Right hindlimb (tissue), 1 donor: ENCODE measurements at places on chromosomes 7 and 10.

GRCh38 chr10:119652361-119652730, 1.2 kb downstream of the BAG3 start:
- no peak for DNase-seq

- no peak for DNase-seq
These were observed 279.8 kb downstream of the KCNMA1 start for GRCh38 chr10:77357611-77358310.

GRCh38 chr7:10723832-10724231, 249.8 kb upstream of the PHF14 start:
- no peak for DNase-seq

- no peak for DNase-seq
These were observed 197.0 kb downstream of the SNX13 start for GRCh38 chr7:17743316-17743715.

DNA sequence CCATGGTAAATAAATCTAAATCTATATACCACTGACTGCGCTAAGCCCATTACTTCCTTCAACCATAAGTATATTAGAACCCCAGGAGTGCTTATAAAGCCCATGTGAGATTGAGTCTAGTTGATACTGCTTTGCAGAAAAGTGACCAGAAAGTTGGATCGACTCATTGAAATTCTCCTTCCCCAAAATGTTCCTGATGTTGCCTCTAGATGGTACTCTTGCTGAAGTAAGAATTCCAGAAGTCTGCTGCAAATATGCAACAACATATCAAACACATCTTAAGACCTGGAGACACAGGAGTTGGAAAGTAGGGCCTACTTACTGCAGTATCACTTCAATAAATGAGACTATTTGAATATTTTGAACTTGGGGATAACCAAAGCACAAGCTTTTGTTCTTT, 550.8 kb downstream of the IPMK start:
- DNase-seq: no peak

DNA sequence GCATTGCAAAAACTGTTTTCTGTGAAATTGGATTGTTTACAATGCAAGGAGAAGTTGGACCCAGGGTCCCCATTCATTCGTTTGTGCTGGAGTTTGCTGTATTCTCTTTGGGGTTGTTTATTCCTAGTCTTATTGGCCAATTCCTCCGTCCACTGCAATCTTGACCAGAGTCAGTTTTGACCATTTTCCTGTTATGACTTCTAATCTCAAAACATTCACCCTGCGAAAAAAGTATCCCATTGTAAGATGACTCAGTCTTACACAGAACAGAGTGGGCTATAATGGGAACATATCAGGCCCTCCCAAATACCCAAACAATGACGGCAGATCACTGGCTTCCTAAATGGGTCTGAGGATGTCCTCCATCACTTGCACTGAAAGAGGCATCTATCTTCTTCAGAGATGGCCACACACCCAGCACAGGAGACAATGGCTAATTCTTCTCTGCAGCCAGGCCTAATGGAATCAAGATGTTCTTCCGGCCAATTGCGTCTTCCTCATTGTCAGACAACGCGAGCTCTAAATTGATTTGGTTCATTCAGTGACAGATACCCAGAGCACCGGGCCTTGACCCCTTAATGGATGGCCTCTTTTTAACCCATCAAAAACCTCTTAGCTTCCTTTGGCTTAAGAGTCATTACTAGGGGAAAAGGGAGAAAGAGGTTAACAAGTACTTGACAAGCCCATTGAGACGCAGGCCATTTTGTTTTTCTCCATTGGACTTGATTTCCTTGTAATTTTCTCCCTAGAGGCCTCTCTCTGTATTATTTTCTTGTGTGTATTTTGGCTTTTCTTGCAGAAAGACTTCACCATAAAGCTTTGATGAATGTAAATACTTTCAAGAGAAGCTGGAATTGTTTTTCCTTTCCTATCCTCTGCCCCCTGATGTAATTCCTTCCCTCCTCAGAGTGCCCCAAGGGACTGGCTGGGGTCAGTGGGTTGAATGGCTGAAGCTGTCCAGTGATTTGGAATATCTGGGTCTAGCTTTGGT, 129.6 kb downstream of the PRPF18 start:
- DNase-seq: peak; percentile 47

GRCh38 chr10:28666751-28667467, 10.4 kb upstream of the BAMBI start:
- no peak for DNase-seq

- no peak for DNase-seq
These were observed 4.1 kb downstream of the JCAD start for GRCh38 chr10:30055226-30055662.

GRCh38 chr10:119310806-119311205, 103.4 kb downstream of the GRK5 start:
- DNase-seq: no peak

GRCh38 chr7:107119376-107120105, 49.3 kb upstream of the HBP1 start:
- no peak for DNase-seq

DNA sequence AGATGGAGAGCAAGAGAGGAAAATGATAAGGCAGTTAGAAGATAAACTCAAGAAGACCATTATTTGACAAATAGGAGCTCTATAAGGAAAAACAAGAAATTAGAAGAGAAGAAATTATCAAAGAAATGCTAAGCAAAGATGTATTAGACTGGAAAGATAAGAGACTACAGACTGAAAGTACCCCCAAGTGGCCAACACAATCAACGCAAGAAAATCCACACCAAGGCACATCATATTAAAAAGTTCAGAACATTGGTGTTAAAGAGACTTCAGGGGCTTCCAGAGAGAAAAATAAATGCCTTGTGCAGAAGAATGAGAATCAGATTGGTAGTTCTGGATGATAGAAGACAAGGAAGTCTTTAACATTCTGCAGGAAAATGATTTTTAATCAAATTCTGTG, 46.0 kb downstream of the SH2D4B start:
- no peak for DNase-seq

- DNase-seq: no peak
These were observed 170.8 kb upstream of the HABP2 start for GRCh38 chr10:113381981-113382509.

- DNase-seq: no peak
These were observed 584.2 kb downstream of the AUTS2 start for GRCh38 chr7:70182521-70182920.

- DNase-seq: no peak
These were observed 26.8 kb downstream of the ZC3HC1 start for GRCh38 chr7:130024390-130024789.

DNA sequence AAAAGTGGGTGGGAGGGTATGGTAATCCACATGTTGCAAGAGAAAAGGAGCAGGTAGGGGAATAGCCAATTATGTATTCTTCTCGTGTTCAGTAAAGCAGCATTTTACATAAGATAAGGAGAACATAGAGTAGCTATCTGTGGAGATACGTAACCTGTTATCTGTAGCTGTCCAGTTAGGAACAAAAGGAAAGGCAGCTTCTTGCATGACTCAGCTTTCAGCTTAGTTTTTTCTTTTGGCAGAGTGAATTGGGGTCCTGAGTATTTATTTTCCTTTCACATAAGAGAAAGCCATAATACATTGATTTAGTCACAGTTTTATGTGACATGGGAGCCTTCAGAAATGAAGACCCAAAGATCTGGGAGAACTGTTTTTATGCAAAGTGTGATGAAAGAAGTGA, 116.7 kb upstream of the IMMP2L start:
- no peak for DNase-seq

DNA sequence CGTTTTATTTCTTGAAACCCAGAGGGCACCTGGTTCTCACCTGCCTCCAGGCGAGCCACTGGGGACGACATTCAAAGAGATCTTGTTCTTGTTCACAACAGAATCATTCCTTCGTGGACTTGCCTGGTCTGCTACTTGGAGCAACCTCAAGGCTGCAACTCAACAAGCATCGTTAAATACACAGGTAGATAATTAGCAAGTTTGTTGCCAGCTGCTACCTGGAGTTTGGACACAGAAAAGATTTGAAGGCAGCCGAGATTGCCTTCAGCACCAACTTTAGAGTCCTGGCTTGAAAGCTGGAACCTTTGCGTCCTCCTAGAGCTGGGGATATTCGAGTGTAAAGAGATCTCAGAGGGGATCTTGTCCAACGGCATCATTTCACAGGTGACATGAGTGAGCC, 89.6 kb upstream of the C7orf33 start:
- no peak for DNase-seq

- DNase-seq: no peak
These were observed 107.7 kb downstream of the ICA1 start for GRCh38 chr7:8154272-8154671.

GRCh38 chr7:90563286-90563685, 32.8 kb upstream of the CDK14 start:
- DNase-seq: no peak

DNA sequence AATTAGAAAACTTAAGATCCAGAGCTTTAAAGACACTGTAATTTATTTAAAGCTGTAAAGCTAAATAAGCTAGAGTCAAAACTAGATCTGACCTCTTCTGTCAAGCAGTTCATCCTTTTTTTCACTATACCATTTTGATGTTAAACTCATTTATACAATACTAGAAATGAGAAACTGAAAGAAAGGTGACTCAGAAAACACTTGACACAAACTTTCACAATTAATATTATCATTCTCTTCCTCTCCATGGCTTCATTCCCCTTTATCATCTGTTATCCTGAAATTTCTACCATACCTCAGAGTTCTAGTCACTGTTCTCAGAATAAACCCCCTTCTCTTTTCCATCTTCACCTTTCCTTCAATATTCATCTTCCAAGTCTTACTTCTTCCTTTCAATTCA, 1.3 kb downstream of the FIGNL1 start:
- DNase-seq: no peak

GRCh38 chr10:5813091-5813340, 218 bp downstream of the GDI2 start:
- DNase-seq: no peak

- DNase-seq: no peak
These were observed 33.4 kb upstream of the AFAP1L2 start for GRCh38 chr10:114437473-114438292.

DNA sequence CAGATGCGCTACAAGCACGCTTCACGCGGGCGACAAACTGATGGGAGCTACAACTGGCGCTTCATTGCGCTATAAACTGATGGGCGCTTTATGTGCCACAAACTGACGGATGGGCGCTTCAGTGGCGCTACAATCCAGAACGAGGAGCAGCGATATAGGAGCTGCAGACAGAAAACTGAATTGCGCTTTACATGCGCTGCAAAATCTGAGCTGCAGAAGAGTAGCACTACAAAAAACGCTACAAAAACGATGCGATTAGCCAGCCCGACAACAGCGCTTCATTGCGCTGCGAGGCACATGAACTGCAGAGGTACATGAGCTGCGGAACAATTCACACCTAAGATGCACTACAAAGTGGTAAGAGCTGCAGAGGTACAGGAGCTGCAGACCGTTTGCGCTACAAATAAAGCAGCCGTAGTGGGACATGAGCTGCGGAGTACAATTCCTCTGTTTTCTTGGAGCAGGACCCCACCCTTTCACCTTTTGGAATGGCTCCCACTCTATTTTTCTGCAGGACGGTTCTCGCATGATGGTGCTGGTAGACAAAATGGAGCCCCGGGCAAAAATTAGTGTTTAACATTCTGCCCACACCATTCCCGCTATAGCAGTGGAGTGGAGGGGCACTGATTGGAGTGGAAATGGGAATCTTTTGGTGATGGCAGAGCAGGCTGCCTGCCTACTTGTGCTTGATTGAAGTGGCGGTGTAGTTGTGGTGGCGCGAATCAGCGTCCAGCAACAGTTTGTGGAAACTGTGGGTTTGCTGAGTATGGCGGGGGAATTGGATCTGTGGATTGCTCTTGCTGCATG, 1.2 kb upstream of the SGCE start:
- DNase-seq: no peak

- peak; percentile 71 for DNase-seq
These were observed 11.4 kb upstream of the AKR1D1 start for GRCh38 chr7:138064856-138065357.

DNA sequence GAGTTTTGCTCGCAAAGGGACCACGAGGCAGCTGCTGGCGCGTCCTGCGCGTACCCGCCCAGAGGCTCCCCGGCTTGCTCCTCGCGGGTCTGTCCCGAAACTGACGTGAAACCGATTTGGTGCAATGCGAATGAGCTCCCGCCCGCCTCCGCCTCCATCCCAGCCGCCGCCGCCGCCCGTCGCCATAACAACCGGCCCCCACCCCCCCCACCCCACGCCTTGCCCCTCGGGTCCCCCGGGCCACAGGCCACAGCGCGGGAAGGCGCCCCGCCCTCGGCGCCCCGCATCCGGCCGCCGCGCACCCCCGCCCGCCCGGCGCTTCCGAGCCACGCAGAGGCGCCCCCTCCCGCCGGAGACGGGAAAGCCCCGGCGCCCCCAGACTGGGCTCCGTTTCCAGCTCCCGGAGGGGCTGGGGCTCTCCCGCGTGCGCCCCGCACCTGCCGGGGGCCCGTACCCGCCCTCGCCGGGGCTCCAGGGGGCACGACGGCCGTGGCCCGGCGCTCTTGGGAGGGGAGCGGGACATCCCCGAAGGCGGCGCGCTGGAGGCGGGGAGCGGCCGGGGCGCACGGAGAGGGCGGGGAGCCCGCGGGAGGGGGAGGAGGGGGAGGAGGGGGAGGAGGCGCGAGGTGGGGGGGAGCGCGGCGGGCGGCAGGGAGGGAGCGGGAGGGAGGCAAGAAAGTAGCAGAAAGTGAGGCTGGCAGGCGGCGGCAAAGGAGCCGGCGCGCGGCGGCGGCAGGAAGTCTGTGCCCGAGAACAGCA, at the start of gene CAMK1D:
CAMK1D (plus strand) TSS at position 678 of the 759 bp plus-strand sequence.
- peak; percentile 89 for DNase-seq

DNA sequence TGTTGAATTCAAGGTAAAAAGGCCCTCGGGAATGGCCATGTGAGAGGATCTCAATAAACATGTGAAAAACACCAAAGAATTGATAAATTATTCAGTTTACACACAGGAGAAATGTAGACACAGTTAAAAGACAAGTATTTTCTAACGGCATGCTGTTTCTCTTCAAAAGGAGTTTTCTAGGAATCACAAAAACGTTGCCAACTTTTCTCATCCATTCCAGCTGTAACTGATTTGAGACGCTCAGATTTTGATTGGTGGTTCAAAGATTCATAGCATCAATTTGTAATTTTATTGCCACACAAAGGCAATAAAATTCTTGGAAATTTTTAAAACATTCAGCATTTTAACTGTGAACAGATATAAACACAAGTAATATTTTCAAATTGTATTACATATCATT, 384.9 kb upstream of the PFKP start:
- no peak for DNase-seq

- DNase-seq: no peak
These were observed 194.9 kb upstream of the CDCA7L start for GRCh38 chr7:22140578-22140977.

DNA sequence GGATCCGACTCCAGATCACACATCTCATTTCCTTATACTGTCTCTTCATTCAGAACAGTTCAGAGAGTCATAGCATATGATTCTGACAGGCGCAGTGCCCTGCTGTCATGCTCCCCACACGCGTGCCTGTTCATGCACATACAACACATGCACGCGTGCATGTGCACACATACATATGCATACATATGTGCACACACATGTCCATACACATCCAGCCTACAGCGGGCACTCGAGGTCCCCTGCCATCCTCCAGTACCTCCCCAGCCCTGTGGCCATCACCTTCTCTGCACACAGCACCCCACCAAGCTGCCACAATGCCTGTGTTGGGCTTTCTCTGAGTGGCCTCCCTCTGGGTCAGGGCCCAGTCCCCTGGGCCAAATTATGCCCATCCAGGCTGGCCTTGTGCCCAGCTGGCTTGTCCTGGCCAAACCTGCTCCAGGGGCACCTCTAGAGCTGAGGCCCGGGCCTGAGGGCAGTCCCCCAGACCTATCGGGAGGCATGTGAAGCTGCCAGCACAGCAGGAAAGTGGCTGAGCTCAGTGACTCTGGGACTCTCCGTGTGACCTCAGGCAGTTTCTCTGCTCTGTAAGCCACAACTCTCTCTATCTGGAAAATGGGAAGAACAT, 49.4 kb upstream of the RET start:
- DNase-seq: no peak
